ENCODE measurements at places on chromosomes 1 and 21. TPM values are rescaled to one million over a fixed set of nuclear protein-coding genes. Genes with fewer than 3 reads are reported as not detected.

Gene LCE1B
- total RNA-seq: not detected

Gene OR2M3
- not detected for total RNA-seq

Gene RGS13
- total RNA-seq: not detected

Gene CFAP107
- not detected for total RNA-seq

Gene SPRR4
- total RNA-seq: not detected

Gene MYOCOS
- total RNA-seq: not detected

Gene LCE2B
- total RNA-seq: not detected

Gene FCRL5
- total RNA-seq: not detected

Gene OPRD1
- total RNA-seq: 0.01 TPM

Gene NGF
- total RNA-seq: 0.70 TPM

Gene FASLG
- total RNA-seq: not detected

Gene FGR
- total RNA-seq: not detected

Gene SPRR1A
- total RNA-seq: not detected

Gene AK4
- 34.6 TPM for total RNA-seq

Gene KCNJ9
- total RNA-seq: not detected

Gene PLXNA2
- total RNA-seq: 4.6 TPM

Gene ASTN1
- 0.02 TPM for total RNA-seq

Gene TCHH
- 0.33 TPM for total RNA-seq

Gene VHLL
- not detected for total RNA-seq

Gene FHAD1
- total RNA-seq: 0.54 TPM

Gene ITLN2
- 0.66 TPM for total RNA-seq

Gene GPR157
- 5.3 TPM for total RNA-seq

Gene CD52
- not detected for total RNA-seq

Gene PDZK1IP1
- total RNA-seq: 7.1 TPM

Gene HSD3B1
- total RNA-seq: not detected

Gene ACKR1
- total RNA-seq: not detected

Gene CR1
- total RNA-seq: not detected

Gene SPRR2D
- not detected for total RNA-seq

Gene GFI1
- 0.23 TPM for total RNA-seq

Gene MIGA1
- 8.7 TPM for total RNA-seq

Gene CASZ1
- 2.3 TPM for total RNA-seq

Gene CHRM3
- total RNA-seq: 0.02 TPM

Gene RGS7
- not detected for total RNA-seq

Gene OR6K3
- total RNA-seq: not detected

Gene RIT1
- 19.9 TPM for total RNA-seq

Gene DCDC2B
- not detected for total RNA-seq

Gene S100A5
- 1.9 TPM for total RNA-seq

Gene HTR6
- 0.19 TPM for total RNA-seq

Gene AKNAD1
- 1.5 TPM for total RNA-seq

Gene ZNF648
- not detected for total RNA-seq

Gene TIAM1
- 0.81 TPM for total RNA-seq

Gene GABPA
- 5.5 TPM for total RNA-seq

Gene UFC1
- total RNA-seq: 93.1 TPM

Gene IGSF5
- not detected for total RNA-seq

Gene PTAFR
- 0.09 TPM for total RNA-seq

Gene F5
- 0.09 TPM for total RNA-seq

Gene KRTAP19-7
- total RNA-seq: not detected

Gene CLIC6
- 0.09 TPM for total RNA-seq

Gene ACTA1
- not detected for total RNA-seq
